ENCODE measurements at places on chromosomes 4 and X. TPM values are rescaled to one million over a fixed set of nuclear protein-coding genes. Genes with fewer than 3 reads are reported as not detected.

The PPEF2 gene
- total RNA-seq, result not detected

The HSFX4 gene
- not detected for total RNA-seq

GRCh38 chrX:78075787-78076389, 28.2 kb upstream of the PGK1 start:
- H3K4me3 ChIP-seq, result no peak overlapping the region
- DNase-seq, result no peak
- no peaks in the 10 kb centered on the region for H3K36me3 ChIP-seq

The CT45A10 gene
- total RNA-seq, result not detected

DNA sequence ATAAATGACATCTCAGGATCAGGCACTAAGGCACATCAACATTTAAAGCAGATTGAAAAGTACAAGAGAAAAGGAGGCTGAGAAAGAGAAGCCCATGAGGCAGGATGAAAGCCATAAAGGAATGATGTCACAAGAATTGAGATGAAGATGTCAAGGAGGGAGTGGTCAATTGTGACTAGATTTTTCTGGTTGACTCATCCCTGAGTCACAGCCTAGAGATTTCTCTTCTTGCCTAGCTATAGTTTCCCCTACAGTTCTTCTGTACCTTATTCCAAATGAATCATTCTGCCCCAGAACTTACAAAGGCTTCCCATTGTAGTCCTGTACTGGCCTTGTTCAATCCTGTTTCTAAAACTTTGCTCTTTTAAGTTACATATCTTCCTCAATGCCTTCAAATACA, 3.4 kb upstream of the USP53 start:
- H3K36me3 ChIP-seq, result no peaks in the 10 kb centered on the region
- H3K27me3 ChIP-seq, result no peaks in the 10 kb centered on the region
- peaks cover 18% of the 10 kb centered on the region for H3K4me1 ChIP-seq
- DNase-seq, result no peak
- no peak overlapping the region for H3K27ac ChIP-seq

The LAS1L gene
- total RNA-seq, result 57.4 TPM

DNA sequence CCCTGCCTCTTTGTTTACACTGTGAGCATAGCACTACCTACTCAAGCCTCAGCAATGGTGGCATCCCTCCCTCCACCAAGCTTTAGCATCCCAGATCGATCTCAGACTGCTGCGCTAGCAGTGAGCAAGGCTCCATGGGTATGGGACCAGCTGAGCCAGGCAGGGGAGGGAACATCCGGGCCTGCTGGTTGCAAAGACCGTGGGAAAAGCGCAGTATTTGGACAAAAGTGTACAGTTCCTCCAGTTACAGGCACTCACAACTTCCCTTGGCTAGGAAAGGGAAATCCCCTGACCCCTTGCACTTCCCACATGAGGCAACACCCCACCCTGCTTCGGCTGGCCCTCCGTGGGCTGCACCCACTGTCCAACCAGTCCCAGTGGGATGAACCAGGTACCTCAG, 26.5 kb downstream of the EGF start:
- no peak overlapping the region for H3K27ac ChIP-seq
- H3K36me3 ChIP-seq, result no peaks in the 10 kb centered on the region
- no peak for DNase-seq
- no peak overlapping the region for H3K4me3 ChIP-seq
- no peaks in the 10 kb centered on the region for H3K27me3 ChIP-seq
- no peaks in the 10 kb centered on the region for H3K4me1 ChIP-seq

All from endodermal cell (in vitro differentiated cells).